ENCODE measurements at places on chromosomes 1 and 21. TPM values are rescaled to one million over a fixed set of nuclear protein-coding genes. Genes with fewer than 3 reads are reported as not detected.

NLRP3 gene
- 0.36 TPM for total RNA-seq

- DNase-seq, result peak; percentile 34
- H3K4me1 ChIP-seq, result peaks cover 27% of the 10 kb centered on the region
- H3K27ac ChIP-seq, result no peak overlapping the region
Observed at GRCh38 chr1:11284784-11285183, 11.8 kb downstream of the UBIAD1 start.

- H3K4me1 ChIP-seq, result peaks cover 8% of the 10 kb centered on the region
- H3K36me3 ChIP-seq, result peaks cover 26% of the 10 kb centered on the region
- H3K27ac ChIP-seq, result no peak overlapping the region
- DNase-seq, result no peak
Observed at GRCh38 chr1:30929135-30929889, 20.8 kb upstream of the SDC3 start.

DNA sequence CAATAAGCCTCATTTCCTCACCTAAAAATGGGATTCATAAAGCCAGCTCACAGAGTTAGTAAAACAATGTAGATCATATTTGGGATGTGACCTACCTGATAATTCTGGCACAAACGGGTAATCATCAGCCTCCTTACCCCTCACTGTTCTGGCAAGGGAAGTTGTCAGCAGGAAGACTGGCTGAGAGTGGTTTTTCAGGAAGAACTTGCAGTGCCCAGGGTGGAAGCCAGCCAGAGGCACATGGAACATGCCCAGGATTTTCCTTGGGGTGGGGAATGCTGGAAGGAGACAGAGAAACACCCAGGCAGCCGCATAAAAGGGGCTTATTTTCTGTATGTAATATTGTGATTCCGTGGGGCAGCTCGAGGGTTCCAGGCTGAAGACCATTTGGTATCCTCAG lies 7.7 kb upstream of the SLC5A9 start:
- H3K36me3 ChIP-seq, result no peaks in the 10 kb centered on the region
- H3K4me1 ChIP-seq, result no peaks in the 10 kb centered on the region
- no peak overlapping the region for H3K27ac ChIP-seq

- no peaks in the 10 kb centered on the region for H3K27me3 ChIP-seq
- peak overlapping the region; percentile 58 for H3K27ac ChIP-seq
- H3K4me1 ChIP-seq, result peaks cover 18% of the 10 kb centered on the region
Observed at GRCh38 chr1:27504588-27505419, 14.8 kb upstream of the WASF2 start.

HPDL gene
- 0.59 TPM for total RNA-seq

- DNase-seq, result peak; percentile 43
- H3K27me3 ChIP-seq, result no peaks in the 10 kb centered on the region
- H3K27ac ChIP-seq, result peak overlapping the region; percentile 96
- H3K4me1 ChIP-seq, result peaks cover 20% of the 10 kb centered on the region
Observed at GRCh38 chr21:14383596-14384180, 742 bp upstream of the HSPA13 start.

GRCh38 chr1:98001764-98002163 lies 80.9 kb upstream of the DPYD start:
- DNase-seq, result no peak
- H3K4me3 ChIP-seq, result no peak overlapping the region
- H3K4me1 ChIP-seq, result peaks cover 48% of the 10 kb centered on the region

- H3K27me3 ChIP-seq, result peaks cover 24% of the 10 kb centered on the region
- no peaks in the 10 kb centered on the region for H3K36me3 ChIP-seq
- no peak overlapping the region for H3K4me3 ChIP-seq
- H3K27ac ChIP-seq, result no peak overlapping the region
- H3K4me1 ChIP-seq, result no peaks in the 10 kb centered on the region
- DNase-seq, result no peak
Observed at GRCh38 chr1:230421481-230421880, 4.7 kb downstream of the PGBD5 start.
